ENCODE measurements at places on chromosomes 7 and 10.

DNA sequence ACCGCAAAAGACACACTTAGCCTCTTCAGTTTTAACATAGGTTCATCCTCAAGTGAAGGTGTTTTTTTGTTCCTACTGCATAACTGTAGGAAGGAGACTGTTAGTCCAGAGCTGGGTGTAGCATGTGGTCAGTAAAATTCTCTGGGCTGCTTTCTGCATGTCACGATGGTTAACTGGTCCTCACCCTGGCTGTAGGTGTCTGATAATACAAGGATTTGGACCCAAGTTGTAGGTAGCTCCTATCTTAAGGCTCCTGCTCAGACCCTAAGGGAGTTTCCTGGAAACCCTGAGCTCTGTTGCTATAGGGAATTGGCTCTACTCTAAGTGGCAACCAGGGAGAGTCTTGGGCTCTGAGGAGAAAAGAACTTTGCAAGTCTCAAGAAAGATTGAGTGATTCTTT, 112.9 kb downstream of the SAMD9 start:
- DNase-seq: no peak

DNA sequence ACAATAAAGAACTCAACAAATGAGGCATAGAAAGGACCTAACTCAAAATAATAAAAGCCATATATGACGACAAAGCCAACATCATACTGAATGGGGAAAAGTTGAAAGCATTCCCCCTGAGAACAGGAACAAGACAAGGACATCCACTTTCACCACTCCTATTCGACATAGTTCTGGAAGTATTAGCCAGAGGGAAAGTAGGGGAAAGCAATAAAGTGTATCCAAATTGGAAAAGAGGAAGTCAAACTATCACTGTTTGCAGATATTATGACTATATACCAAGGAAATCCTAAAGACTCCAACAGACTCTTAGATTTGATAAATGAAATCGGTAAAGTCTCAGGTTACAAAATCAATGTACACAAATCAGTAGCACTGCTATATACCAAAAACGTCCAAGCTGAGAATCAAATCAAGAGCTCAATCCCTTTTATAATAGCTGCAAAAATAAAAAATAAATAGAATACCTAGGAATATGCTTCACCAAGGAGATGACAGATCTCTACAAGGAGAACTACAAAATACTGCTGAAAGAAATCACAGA, 4.8 kb downstream of the ANXA7 start:
- no peak for DNase-seq

- no peak for DNase-seq
Observed at GRCh38 chr10:35781643-35782035, 139.5 kb upstream of the FZD8 start.

DNA sequence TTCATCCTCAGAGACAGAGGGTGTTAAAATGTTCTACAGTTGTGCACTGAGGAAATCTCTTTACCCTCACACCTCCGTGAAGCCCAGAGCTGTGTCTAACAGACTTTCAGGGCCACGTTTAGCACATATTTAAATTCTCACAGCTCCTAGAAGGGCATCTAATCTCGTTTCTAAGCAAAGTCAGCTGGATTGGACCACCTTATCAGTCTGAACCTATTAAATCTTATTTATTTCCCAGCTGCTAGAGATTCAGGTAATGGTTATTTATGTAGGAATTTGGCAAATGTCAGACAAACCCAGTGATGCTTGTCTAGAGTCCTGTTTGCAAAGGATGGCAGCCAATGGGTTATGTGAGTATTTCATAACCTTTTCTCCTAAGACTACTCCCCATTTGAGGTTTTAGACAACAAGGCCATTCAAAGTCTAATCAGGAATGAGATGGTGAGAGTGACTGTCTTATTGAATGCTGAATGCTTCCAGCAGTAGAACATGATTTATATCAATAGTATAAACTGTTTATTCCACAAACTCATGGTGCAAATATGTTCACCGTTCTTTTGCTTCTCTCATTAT, 54.8 kb upstream of the EXOC4 start:
- DNase-seq: no peak

DNA sequence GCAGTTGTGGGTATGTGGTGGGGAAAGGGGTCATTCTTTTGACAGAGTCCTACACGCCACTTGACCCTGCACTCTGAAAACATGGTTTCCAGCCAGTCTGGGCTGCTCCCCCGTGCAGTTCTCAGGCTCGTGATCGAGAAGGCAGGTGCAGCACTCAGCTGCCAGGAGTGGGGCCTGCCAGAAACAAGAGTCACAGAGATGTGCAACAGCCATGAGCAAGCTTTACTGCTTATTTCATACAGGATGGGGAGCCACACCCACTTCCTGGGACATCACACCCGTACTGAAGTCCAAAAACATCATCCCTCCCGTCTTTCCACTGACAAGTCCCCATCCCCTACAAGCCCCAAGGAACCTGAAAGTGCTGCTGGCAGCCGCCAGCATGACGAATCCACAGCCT, 9.3 kb downstream of the ATG9B start:
- no peak for DNase-seq

GRCh38 chr7:63024446-63024845, 974.2 kb upstream of the ZNF722 start:
- DNase-seq: no peak

DNA sequence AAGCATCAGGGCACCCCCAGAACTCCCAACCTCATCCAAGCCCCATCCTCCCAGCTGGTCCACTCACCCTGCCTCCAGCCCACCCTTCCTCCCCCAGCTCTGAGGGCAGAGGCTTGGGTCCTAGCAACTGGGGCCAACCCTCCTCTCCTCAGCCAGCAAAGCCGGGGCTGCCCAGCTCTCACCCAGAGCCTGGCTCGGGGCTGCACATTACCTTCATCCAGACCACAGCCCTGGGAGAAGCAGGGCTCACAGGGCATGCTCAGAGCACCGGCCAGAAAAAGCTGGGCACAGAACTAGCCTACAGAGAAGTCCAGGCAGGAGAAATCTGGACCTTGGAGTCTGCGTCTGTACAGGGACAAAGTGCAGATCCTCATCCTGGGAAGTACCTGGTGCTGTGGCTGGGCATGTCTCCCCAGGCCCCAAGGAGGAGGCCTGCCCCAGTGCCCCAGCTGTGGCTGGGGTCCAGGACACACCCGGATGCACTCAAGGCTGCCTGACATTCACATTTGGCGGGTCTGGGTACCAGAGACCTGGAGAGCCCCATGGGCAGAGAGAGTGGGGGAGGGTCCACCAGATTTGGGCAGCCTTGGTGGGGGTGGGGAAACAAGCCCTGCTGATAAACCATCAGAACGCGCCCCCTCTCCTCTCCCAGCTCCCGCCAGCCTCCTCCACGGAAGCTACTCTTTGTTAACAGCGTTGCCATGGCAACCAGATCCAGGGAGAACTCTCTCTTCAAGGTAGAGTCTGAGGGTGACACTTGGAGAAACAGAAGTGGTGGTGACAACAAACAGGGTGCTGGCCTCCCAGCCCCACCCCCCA, 5.1 kb downstream of the RASGEF1A start:
- no peak for DNase-seq

DNA sequence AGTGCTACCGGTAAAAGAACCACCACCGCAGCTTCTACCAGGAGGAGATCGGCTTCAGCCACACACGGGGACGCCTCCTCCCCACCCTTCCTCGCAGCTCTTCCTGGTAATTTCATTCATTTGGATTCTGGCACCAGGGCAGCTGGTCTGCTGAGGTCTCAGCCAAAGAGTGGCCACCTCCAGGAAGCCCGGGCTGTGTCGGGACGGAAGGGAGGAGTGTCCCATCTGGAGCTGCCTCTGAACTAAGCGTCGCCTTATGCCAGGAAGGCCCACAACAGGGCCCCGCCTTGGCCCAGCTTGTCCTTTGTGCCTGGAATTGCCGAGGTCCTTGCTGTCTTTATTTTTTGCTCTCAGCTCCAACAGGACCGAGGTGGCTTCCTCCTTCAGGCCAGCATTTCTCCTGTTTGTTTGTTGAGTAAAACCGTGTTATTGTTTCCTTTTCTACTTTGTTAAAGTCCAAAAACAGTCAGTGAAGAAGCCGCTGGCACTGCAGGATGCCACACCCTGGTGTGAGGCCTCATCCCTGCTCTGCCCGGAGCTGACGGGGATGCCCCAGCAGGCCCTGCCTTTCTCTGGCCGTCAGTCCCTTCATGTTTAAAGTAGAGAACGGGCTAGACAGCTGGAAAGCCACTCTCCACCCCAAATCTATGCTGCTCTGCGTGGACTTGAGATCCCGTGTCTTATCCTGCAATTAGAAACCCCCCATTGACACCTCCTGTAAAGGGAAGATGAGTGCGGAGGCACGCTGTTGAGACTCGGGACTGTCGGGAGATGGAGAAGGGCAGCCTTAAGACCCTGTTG, 24.5 kb upstream of the TTYH3 start:
- no peak for DNase-seq

GRCh38 chr10:71840177-71840957, 10.7 kb downstream of the PSAP start:
- peak; percentile 49 for DNase-seq

GRCh38 chr10:126647116-126647515, 23.4 kb downstream of the C10orf90 start:
- no peak for DNase-seq

All from nucleus accumbens (tissue), 56 donors.